ENCODE measurements at places on chromosomes 5 and 9. TPM values are rescaled to one million over a fixed set of nuclear protein-coding genes. Genes with fewer than 3 reads are reported as not detected.

GRCh38 chr9:131398204-131398603 lies 4.3 kb downstream of the PRRC2B start:
- no peaks in the 10 kb centered on the region for H3K36me3 ChIP-seq
- no peak for DNase-seq
- peak overlapping the region; percentile 84 for H3K27ac ChIP-seq

GRCh38 chr9:104802110-104802509 lies 38.2 kb downstream of the NIPSNAP3B start:
- H3K36me3 ChIP-seq = no peaks in the 10 kb centered on the region
- H3K27me3 ChIP-seq = no peaks in the 10 kb centered on the region
- no peaks in the 10 kb centered on the region for H3K4me1 ChIP-seq
- no peak overlapping the region for H3K4me3 ChIP-seq
- peak; percentile 28 for DNase-seq
- H3K27ac ChIP-seq = no peak overlapping the region

GRCh38 chr5:80296121-80296520 lies 23.7 kb upstream of the SPZ1 start:
- H3K27ac ChIP-seq = no peak overlapping the region
- no peaks in the 10 kb centered on the region for H3K4me1 ChIP-seq
- H3K27me3 ChIP-seq = peaks cover 14% of the 10 kb centered on the region
- no peak overlapping the region for H3K4me3 ChIP-seq
- no peak for DNase-seq
- no peaks in the 10 kb centered on the region for H3K36me3 ChIP-seq

DNA sequence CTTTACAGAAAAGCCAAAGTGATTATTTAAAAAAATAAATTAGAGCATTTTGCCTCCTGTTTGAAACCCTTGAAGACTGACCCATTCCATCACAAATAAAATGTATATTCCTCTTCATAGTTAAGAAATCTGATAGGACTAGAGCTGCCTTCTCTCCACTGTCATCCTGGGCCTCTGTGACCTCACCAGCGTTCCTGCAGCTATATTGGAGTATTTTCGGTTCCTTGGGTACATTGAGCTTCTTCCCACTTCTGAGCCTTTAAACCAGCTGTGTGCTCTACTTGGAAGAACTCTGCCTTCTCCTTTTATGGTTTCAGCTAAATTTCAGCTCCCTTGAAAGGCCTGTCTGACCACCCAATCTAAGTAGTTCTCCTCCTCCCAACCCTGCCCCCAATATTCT lies 99.1 kb upstream of the ABCA1 start:
- DNase-seq = no peak
- H3K27ac ChIP-seq = no peak overlapping the region
- peaks cover 5% of the 10 kb centered on the region for H3K4me1 ChIP-seq
- no peaks in the 10 kb centered on the region for H3K36me3 ChIP-seq
- no peak overlapping the region for H3K4me3 ChIP-seq
- H3K27me3 ChIP-seq = no peaks in the 10 kb centered on the region

DNA sequence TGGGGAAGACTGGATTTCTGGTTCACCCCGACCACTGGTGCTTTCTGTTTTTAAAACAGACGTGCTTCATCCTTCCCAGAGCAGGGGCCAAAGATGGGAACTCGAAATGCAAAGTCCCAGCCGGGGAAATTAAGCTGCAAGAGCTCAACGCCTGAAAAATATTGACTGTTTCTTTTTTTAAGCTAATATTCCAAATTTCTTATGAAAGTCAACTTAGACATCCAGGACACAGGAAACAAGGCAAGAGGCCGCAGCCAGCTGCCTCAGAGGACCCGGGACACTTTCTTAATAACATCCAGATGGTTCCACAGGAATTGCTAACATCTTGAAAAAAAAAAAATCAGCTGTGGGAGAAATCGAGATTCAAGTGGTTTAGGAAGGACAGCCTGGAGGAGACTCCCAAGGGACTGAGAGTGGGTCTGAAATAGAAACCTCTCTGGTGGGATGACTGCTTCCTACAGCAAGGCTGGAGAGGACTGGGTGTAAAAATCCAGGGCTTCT lies 144.9 kb downstream of the FGF1 start:
- H3K4me1 ChIP-seq = peaks cover 56% of the 10 kb centered on the region
- H3K4me3 ChIP-seq = peak overlapping the region; percentile 54
- peak; percentile 79 for DNase-seq
- H3K27ac ChIP-seq = peak overlapping the region; percentile 42

- no peak overlapping the region for H3K27ac ChIP-seq
- no peaks in the 10 kb centered on the region for H3K36me3 ChIP-seq
- no peaks in the 10 kb centered on the region for H3K27me3 ChIP-seq
- H3K4me1 ChIP-seq = no peaks in the 10 kb centered on the region
Measured at GRCh38 chr9:131621551-131622358, 76.4 kb downstream of the PRRT1B start.

DNA sequence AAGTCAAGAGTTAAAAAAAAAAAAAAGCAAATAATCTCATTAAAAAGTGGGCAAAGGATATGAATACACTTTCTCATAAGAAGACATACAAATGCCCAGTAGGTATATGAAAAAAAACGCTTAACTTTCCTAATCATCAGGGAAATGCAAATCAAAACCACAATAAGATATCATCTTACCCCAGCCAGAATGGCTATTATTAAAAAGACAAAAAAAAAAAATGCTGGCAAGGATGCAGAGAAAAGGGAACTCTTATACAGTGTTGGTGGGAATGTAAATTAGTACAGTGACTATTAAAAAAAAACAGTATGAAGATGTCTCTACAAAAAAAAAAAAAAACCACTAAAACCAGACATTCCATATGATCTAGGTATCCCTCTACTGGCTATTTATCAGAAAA lies 79.4 kb downstream of the LPAR1 start:
- peaks cover 6% of the 10 kb centered on the region for H3K4me1 ChIP-seq
- no peak overlapping the region for H3K4me3 ChIP-seq
- no peak for DNase-seq
- H3K27me3 ChIP-seq = no peaks in the 10 kb centered on the region
- H3K27ac ChIP-seq = no peak overlapping the region

DNA sequence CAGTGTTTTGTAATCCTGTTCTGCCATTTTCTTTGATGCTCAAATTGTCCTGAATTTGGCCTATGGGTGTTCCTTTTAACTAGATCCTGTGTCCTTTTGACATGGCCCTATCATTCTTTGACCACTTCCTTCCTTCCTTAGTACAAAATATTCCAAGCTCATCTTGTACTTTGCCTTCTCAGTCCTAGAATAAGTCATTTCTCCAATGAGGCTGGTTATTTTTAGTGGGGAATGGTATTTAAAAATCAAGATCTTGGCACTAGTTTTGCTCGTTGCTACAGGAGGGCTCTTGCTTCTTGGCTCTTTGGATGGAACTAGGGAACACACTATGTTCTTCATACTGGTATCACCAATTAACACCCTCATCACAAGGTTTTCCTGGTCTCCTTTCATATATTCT lies 108.1 kb downstream of the UNC13B start:
- no peaks in the 10 kb centered on the region for H3K36me3 ChIP-seq
- no peak for DNase-seq
- no peaks in the 10 kb centered on the region for H3K27me3 ChIP-seq
- H3K4me3 ChIP-seq = no peak overlapping the region
- H3K27ac ChIP-seq = no peak overlapping the region
- H3K4me1 ChIP-seq = peaks cover 13% of the 10 kb centered on the region

DNA sequence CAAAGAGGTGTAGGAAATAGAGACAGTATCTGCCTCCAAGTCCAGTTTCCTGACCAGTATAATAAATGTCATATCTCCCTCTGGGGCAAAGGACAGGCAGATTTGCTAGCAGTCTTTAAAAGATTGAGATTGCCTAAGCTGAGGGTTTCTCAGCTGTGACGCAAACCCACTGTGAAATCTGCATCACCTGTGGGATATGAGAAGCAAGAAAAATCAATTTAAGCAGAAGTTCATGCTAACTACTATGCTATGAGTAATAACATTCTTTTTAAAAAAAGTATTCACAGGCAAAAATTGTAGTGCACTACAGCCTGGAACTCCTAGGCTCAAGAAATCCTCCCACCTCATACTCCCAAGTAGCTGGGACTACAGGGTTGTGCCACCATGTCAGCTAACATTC lies 168.1 kb upstream of the POC5 start:
- no peaks in the 10 kb centered on the region for H3K36me3 ChIP-seq
- no peak overlapping the region for H3K27ac ChIP-seq
- no peaks in the 10 kb centered on the region for H3K27me3 ChIP-seq
- H3K4me3 ChIP-seq = no peak overlapping the region
- no peak for DNase-seq

Gene FOXD4L3
- total RNA-seq = not detected

Gene GARIN3
- not detected for total RNA-seq

Gene ANGPTL2
- total RNA-seq = 9.0 TPM

Gene RASGRF2
- not detected for total RNA-seq

Gene PCDHGB7
- total RNA-seq = 14.8 TPM
